ENCODE measurements at places on chromosomes 5 and 9.

GRCh38 chr5:42422656-42423280 lies 471 bp upstream of the GHR start:
- DNase-seq: no peak

GRCh38 chr9:128026773-128027541 lies 40.2 kb downstream of the NAIF1 start:
- DNase-seq: peak; percentile 53

DNA sequence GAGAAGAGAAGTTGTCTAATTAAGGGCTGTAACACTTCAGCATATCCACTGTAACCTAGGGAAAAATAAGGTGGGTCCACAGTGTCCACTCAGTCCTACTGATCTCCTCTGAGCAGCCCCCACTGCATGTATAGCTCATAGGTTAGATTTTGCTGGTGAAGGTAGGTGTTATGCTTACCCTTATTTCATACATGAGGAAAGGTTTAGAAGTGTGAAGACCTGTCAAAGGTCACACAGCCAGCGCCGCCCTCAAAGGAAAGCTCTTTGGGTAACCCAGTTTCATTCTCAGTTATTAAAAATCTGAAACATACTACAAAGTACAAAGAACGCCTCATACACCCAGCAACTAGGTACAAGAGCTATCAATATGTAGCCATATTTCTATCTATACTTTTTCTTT lies 87.2 kb downstream of the TLE4 start:
- DNase-seq: no peak

- DNase-seq: no peak
Observed at GRCh38 chr9:92645041-92645440, 24.9 kb downstream of the IPPK start.

- DNase-seq: no peak
Observed at GRCh38 chr9:19424176-19424779, 15.5 kb downstream of the ACER2 start.

DNA sequence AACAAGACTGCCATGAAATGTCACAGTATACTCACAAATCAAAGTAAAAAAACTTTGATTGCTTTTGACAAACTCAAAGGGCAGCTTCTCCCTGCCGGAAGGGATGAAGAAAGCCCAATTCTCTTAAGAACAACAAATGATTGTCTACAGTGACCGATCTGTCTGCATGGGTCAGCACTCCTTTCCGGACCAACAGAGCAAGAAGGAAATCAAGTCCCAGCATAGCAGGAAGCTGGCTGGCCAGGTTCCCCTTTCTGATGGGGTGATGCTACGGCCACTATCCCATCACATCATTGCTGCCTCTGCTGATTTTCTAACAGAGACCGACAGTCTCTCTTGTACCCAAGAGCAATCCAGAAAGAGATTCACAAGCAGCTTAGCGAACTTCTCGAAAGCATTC lies 692 bp downstream of the C1QTNF3 start:
- no peak for DNase-seq

- DNase-seq: no peak
Observed at GRCh38 chr5:178119915-178120606, 6.7 kb downstream of the N4BP3 start.

DNA sequence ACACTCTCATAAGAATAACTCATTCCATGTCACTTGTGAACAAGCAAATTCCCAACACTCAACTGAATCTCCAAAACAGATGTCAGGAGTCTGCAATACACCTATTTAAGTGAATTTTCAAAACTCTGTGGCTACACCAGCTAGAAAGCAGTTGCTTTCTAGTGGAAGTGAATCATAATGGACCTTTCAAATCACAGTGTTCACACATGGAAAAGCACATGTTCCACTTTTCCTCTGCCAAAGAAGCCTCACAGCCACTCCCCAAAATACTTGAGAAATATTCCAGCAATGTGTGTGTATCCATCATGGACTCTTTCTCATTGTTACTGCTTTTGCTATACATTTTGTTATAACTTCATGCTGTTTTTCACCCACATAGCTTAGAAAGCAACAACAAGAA lies 17.4 kb downstream of the MARCHF3 start:
- peak; percentile 63 for DNase-seq

DNA sequence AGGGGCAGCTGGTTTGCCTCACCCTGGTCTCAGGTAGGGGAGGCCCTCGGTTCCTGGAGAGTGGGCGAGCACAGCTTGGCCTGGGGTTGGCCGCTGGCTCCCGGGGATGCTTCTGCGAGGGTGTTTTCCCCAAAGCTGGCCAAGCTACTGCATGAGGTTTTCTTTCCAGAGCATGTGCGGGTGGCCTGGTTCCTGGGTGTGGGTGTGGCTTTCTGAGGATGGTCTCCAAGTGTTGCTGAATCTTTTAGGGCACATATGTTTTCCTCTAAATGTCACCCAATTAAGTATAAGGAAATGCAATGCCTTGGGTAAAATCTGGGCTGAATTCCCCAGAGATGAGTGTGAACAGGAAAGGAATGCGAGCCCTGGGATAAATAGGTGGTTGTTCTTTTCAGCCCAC lies 115.8 kb upstream of the ICE1 start:
- peak; percentile 37 for DNase-seq

- DNase-seq: no peak
Observed at GRCh38 chr9:128190516-128191405, 611 bp downstream of the CIZ1 start.

GRCh38 chr5:36402512-36402906 lies 100.8 kb upstream of the RANBP3L start:
- DNase-seq: no peak

DNA sequence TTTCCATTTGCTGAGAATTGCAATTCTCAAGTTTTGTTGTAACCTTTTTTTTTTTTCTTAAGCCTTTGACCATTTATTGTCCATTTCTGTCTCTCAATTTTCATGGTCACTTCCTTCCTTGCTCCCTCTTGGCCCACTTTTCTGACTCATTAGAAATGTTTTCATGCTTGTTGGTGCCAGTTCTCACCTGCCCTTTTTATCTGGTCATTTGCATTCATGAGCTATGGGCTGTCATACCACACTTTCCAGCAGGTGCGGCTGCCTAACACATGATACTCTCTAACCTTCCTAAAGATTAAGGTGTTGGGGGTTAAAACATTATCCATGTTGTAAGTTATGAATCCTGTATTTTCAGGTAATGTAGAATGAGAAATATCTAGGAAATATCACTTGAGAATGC lies 150.5 kb upstream of the TLX3 start:
- DNase-seq: no peak

DNA sequence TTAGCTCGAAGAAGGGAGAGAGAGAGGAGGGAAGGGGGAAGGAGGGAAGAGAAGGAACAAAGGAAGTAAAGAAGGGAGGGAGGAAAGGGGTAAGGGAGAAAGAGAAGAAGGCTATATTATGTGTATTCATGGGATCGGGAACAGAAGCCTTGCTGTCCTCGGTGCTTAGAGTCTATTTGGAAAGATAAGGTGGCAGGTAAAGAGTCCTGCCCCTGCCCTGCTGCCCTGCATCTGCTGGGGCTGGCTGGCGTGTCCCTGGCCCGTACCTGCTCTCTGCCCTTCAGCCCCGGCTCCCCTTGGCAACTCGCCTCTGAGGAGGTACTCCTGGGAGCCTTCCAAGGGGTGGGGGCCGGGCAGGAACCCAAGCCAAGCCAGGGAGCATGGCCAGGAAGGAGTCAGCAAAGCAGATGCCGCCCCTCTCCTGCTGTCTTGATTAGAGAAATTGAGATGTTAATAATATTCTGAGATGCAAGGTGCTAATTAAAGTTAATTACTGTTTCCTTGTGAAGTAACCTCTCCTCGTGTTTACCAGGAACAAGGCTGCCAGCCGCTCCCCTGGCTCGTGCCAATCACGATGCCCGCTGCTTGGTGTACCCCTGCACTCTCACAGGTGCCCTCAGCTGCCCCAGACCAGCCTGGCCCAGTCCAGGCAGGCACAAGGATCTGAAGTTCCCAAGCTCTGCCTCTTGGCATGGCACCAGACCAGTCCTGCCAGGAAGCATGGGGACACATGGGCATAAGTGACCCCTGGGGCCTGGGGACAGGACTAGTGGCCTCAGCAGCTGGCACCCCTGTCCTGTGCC lies 36.6 kb downstream of the PCDH1 start:
- DNase-seq: no peak

GRCh38 chr9:75552941-75553340 lies 337.5 kb upstream of the PCSK5 start:
- no peak for DNase-seq

GRCh38 chr5:91182763-91183162 lies 200.4 kb downstream of the ARRDC3 start:
- no peak for DNase-seq

DNA sequence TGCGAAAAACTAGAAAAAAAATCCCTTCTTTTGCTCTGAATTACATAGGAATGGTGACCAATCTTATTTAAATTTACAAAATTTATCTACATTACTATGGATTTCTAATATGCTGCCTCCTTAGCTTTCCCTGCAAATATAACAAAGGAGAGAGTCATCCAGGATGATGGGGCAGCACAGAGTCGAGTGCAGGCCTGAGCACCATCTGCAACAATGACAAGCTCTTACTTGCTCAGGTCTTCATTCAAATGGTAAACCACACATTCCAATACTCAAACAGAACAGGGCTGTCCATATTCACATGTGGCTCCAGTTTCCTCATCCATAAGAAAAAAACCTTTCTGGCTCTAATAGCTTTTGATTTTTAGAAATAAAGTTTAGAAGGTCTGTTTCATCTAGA lies 33.5 kb upstream of the ZNF354B start:
- DNase-seq: no peak

DNA sequence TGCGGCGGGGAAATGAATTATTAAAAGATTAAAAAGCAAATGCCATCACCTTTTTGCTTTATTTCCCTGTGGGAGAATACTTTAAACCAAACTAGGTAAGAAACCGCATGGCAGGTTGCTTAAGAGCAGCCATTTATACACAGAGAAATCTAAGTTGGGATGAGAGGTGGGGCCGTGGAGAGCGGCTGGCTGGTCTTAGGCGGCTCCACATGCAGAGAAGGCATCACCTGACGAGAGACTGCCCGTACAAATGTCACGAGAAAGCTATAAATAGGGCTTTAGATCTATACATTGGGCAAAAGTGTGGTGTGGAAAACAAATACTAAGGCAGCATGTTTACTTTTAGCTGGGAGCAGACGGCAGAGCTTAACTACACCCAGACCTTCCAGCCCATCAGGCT lies 39.4 kb downstream of the MED27 start:
- DNase-seq: no peak

DNA sequence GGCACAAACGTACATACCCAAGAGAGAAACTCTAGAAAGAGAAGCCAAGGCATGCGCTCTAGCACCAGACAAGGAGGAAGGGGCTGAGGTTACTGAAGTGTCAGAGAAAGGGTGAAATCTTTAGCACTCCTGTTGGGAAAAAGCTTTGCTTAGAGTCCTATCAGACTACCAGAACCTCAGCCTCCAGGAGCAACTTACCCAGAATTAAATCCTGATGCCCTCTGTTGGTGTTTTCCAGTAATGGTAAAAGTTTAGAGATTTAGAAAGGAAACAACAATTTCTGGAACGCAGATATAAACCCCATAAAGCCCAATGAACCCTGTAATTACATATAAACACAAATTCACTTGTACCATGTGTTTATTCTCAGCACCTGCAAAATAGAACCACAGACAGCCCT lies 33.2 kb upstream of the ASTN2 start:
- no peak for DNase-seq

DNA sequence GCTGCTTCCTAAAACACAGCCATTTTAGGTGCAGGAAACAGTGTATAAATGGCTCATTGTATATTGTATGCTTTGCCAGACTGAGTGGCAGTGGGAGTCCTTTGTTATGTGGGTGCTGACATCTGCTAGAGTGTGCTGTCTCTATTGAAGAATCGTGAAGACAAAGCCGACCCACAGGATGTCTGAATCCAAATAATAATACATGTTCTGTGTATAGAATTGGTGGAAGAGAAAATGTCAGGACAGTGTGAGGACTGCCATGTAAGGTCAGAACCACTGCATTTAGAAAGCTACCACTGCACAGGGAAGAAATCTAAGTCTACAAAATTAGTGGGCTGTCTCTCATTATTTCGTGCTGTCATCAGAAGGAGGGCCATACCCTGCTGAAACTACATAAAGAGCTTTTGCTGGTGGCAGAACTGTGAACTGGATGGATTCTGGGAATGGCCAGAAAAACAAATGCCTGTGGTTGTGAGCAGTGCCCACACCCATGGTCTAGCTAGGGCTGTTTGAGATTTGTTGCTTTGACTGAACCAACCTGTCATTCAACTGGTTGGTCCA lies 2.5 kb downstream of the IL7R start:
- peak; percentile 69 for DNase-seq

DNA sequence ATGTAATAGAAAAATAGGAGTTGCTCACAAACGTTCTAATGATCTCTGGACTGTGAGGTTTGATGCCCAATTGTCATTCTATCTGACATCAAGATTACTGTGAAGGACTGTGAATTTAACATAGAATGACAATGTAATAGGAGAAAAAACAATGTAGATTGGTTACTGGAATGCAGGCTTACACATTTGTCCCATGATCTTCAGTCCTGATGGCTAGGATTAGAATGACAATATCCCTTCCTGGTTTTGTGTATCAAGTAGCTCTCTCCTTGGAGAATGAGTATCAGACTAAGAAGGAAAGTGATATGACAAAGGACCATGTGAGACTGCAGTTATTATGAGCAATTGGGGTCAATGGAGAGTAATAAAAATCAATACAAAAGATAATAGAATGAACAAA lies 862.2 kb upstream of the C9orf72 start:
- DNase-seq: no peak

- DNase-seq: no peak
Observed at GRCh38 chr5:132050661-132051552, 9.5 kb upstream of the IL3 start.

- DNase-seq: peak; percentile 84
Observed at GRCh38 chr9:127931092-127931881, 710 bp upstream of the PIP5KL1 start.

GRCh38 chr9:126128494-126129142 lies 198.0 kb upstream of the MVB12B start:
- peak; percentile 0 for DNase-seq

- no peak for DNase-seq
Observed at GRCh38 chr9:72564479-72565281, 43.3 kb downstream of the TMC1 start.

DNA sequence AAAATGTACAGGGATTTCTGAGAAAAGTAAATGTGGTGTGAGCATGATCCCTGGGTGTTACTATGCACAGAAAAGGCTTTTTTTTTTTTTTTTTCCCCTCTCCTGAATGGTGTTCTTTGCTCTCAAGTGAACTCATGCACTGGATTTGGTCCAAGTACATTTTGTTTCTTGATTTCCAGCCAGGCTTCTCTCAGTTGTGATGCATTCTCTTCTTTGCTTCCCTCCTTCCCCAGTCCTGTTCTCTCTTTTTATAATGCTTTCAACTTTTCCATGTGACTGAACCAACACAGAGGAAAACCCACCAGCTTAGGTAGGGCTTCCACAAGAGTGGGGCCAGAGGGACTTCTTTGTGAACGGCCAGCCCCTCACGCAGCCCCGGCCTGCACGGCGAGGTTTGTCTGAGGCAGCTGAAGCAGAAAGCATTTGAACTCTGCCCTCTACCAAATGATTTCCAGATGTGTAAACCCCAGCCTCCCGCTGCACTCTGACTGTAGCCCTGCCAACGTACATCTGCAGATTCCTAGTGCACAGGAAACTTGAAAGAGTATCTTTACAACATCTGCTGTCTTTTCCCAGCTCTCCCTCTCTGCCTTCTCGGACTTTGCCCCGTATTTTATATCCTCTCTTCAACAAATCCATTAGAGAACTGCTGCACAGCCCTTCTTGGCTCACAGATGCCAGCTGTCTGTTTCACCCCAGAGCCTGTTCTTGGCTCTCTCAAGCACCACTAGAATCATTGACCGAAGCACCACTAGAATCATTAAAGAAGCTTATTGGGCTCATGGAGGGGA lies 71.8 kb upstream of the CD180 start:
- peak; percentile 83 for DNase-seq

GRCh38 chr9:134650431-134651190 lies 9.0 kb downstream of the COL5A1 start:
- DNase-seq: no peak
